Common myeloid progenitor, CD34-positive (primary cell): ENCODE measurements at places on chromosomes 6 and 20.

DNA sequence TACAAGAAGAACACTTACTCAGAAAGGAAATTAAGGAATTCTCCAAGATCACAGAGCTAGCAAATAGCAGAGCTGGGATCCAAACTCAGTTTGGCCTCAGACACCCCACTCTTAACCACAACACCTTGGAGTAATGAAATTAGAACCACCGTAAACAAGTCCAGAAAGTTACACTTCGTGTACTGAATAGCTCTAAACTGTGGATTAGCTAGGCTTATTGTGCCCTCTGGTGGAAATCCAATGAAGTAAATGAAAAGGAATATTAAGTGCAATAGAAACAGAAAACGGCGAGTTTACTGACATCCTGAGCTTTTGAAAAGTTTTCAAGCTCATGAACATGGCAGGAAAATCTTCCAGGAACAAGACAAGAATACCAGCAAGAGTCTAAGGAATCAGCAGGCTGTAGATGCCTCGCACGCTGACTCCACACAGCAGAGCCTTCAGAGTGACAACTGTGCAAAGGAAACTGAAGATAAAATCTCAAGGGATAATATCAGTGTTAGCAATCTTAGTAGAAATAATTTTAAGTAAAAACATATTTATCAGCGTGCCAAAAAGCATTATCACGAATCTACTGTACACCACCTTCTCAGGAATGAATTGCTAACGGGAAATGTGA is 34.6 kb downstream of the FBXO5 start:
- H3K4me1 ChIP-seq = peaks cover 2% of the 10 kb centered on the region
- peak; percentile 60 for DNase-seq
- no peaks in the 10 kb centered on the region for H3K27me3 ChIP-seq
- H3K36me3 ChIP-seq = no peaks in the 10 kb centered on the region
- H3K4me3 ChIP-seq = peak overlapping the region; percentile 16

GRCh38 chr6:7587631-7588100 is 2.3 kb upstream of the SNRNP48 start:
- DNase-seq = no peak
- H3K27ac ChIP-seq = no peak overlapping the region
- no peak overlapping the region for H3K4me3 ChIP-seq
- H3K4me1 ChIP-seq = peaks cover 18% of the 10 kb centered on the region
- H3K27me3 ChIP-seq = no peaks in the 10 kb centered on the region

- peak; percentile 78 for DNase-seq
- peaks cover 31% of the 10 kb centered on the region for H3K4me1 ChIP-seq
- H3K36me3 ChIP-seq = peaks cover 4% of the 10 kb centered on the region
- peak overlapping the region; percentile 1 for H3K4me3 ChIP-seq
- H3K27me3 ChIP-seq = no peaks in the 10 kb centered on the region
Measured at GRCh38 chr6:15551798-15552197, 111.0 kb downstream of the DTNBP1 start.

DNA sequence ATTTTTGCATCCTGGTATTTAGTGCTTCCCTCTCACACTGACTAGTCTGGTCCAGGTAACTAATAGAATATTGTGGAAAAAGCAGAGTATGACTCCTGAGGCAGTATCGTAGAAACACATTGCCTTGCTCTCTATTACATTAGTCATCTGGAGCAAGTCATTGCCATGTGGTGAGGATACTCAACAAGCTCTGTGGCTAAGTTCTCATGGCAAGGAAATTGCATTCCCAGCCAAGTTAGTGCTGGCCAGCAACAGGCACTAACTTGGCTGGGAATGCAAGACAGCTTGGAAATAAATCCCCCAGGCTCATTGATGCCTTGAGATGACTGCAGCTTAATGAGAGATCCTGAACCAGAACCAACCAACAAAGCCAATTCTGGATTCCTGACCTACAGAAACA is 39.7 kb upstream of the HTR1B start:
- H3K27me3 ChIP-seq = no peaks in the 10 kb centered on the region
- no peaks in the 10 kb centered on the region for H3K4me1 ChIP-seq
- no peaks in the 10 kb centered on the region for H3K36me3 ChIP-seq
- no peak for DNase-seq
- no peak overlapping the region for H3K4me3 ChIP-seq

- no peak overlapping the region for H3K27ac ChIP-seq
- H3K4me1 ChIP-seq = no peaks in the 10 kb centered on the region
- H3K36me3 ChIP-seq = no peaks in the 10 kb centered on the region
- H3K27me3 ChIP-seq = no peaks in the 10 kb centered on the region
- DNase-seq = no peak
Measured at GRCh38 chr6:11083491-11083890, 10.1 kb upstream of the SMIM13 start.

- DNase-seq = peak; percentile 77
- H3K36me3 ChIP-seq = no peaks in the 10 kb centered on the region
- H3K27me3 ChIP-seq = no peaks in the 10 kb centered on the region
- no peak overlapping the region for H3K4me3 ChIP-seq
- H3K27ac ChIP-seq = no peak overlapping the region
- peaks cover 22% of the 10 kb centered on the region for H3K4me1 ChIP-seq
Measured at GRCh38 chr6:14472986-14473337, 355.4 kb downstream of the CD83 start.

- H3K4me3 ChIP-seq = no peak overlapping the region
- DNase-seq = no peak
- H3K4me1 ChIP-seq = no peaks in the 10 kb centered on the region
- no peak overlapping the region for H3K27ac ChIP-seq
- peaks cover 3% of the 10 kb centered on the region for H3K36me3 ChIP-seq
Measured at GRCh38 chr6:21176197-21176596, 417.4 kb upstream of the SOX4 start.

DNA sequence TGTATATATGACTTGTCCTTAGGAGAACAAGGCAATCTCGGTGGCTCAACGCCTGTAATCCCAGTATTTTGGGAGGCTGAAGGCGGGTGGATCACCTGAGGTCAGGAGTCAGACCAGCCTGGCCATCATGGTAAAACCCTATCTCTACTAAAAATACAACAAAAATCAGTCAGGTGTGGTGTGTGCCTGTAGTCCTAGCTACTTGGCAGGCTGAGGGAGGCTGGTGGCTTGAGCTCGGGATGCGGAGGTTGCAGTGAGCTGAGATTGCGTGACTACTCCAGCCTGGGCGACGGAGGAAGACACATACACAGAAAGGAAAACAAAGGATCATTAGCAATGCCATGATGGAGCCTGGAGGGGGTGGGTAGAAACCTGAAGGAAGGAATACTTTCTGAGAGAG is 166.6 kb upstream of the RREB1 start:
- no peak overlapping the region for H3K27ac ChIP-seq
- DNase-seq = no peak
- H3K4me3 ChIP-seq = no peak overlapping the region
- no peaks in the 10 kb centered on the region for H3K36me3 ChIP-seq
- no peaks in the 10 kb centered on the region for H3K27me3 ChIP-seq

GRCh38 chr6:49841424-49841823 is 24.9 kb downstream of the CRISP1 start:
- H3K4me3 ChIP-seq = no peak overlapping the region
- H3K27ac ChIP-seq = no peak overlapping the region
- H3K36me3 ChIP-seq = no peaks in the 10 kb centered on the region
- DNase-seq = no peak
- no peaks in the 10 kb centered on the region for H3K27me3 ChIP-seq
- no peaks in the 10 kb centered on the region for H3K4me1 ChIP-seq

GRCh38 chr20:48908656-48909319 is 12.7 kb upstream of the ARFGEF2 start:
- no peak overlapping the region for H3K4me3 ChIP-seq
- H3K4me1 ChIP-seq = peaks cover 3% of the 10 kb centered on the region
- no peak for DNase-seq
- no peaks in the 10 kb centered on the region for H3K36me3 ChIP-seq
- no peak overlapping the region for H3K27ac ChIP-seq
- no peaks in the 10 kb centered on the region for H3K27me3 ChIP-seq

DNA sequence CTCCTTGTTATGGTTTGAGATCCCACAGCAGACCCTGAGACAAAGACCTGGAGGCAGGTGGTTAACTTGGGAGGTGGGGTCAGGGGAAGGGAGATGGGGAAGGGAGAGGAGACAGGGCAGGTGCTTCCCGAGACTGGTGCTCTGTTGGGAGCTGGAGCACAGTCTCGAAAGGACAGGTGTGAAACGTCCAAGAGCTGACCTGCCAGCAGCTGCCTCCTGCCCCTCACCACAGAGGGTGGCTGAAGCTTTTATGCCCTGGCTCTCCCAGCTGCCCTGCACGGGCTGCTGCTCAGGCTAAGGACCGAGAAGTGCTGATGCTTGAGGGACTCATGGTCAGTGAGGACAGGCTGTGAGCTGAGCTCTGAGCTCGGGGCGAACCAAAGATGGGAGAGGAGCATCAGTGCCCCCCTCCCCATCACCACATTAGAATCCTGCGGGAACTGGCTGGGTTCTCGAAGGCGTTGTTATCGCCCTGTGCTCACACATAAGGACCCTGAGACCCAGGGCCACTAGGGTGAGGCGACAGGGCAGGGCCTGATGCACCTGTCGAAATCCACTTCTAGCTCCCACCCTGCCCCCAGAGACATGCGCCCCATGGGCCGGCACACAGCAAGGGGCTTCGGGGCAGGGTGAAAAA is 25.3 kb upstream of the CD93 start:
- no peaks in the 10 kb centered on the region for H3K27me3 ChIP-seq
- H3K27ac ChIP-seq = no peak overlapping the region
- no peak overlapping the region for H3K4me3 ChIP-seq
- no peaks in the 10 kb centered on the region for H3K36me3 ChIP-seq
- H3K4me1 ChIP-seq = peaks cover 31% of the 10 kb centered on the region

- peaks cover 4% of the 10 kb centered on the region for H3K4me1 ChIP-seq
- H3K27me3 ChIP-seq = no peaks in the 10 kb centered on the region
- H3K4me3 ChIP-seq = no peak overlapping the region
Measured at GRCh38 chr6:105692613-105693215, 289.8 kb upstream of the PREP start.

DNA sequence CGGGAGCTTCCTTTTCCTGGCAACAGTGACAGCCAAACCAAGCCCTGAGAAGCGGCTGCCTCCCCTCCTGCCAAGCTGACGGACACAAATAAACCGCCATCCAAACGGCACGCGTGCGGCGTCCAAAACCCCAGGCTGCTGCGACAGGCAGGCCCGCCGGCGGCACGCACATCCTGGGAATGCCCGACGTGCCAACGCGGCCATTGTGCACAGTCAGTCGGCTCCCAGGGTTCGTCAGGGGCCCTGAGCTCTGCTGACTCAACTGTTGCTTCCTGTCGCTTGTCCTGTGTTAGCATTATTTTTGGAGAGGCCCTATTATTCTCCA is 6.8 kb downstream of the JAG1 start:
- no peak overlapping the region for H3K27ac ChIP-seq
- no peaks in the 10 kb centered on the region for H3K27me3 ChIP-seq
- H3K36me3 ChIP-seq = no peaks in the 10 kb centered on the region
- no peak overlapping the region for H3K4me3 ChIP-seq
- DNase-seq = no peak

- no peak overlapping the region for H3K27ac ChIP-seq
- peaks cover 39% of the 10 kb centered on the region for H3K4me1 ChIP-seq
- no peaks in the 10 kb centered on the region for H3K27me3 ChIP-seq
- no peak overlapping the region for H3K4me3 ChIP-seq
- DNase-seq = peak; percentile 88
- no peaks in the 10 kb centered on the region for H3K36me3 ChIP-seq
Measured at GRCh38 chr20:8367689-8368088, 235.6 kb downstream of the PLCB1 start.

DNA sequence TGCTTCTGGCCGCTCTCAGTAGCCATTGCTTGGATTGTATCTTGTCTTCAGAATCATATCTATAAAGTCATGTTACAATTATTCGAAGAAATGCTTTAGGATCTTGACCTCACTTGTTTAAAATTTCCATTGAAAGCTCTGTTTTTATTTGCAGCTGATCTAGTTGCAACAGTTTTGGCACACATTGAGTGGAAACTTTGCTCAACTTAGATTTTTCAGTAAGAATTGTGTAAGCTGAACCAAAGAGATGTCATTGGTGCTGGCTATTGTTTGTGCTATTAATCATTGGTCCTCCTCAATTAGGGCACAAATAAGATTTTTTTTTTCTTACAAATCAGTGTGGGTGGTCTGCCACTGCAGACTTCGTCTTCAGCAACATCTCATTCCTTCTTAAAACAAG is 649.2 kb downstream of the MMUT start:
- H3K4me1 ChIP-seq = no peaks in the 10 kb centered on the region
- no peaks in the 10 kb centered on the region for H3K36me3 ChIP-seq
- no peak for DNase-seq
- no peak overlapping the region for H3K27ac ChIP-seq
- H3K4me3 ChIP-seq = no peak overlapping the region
- H3K27me3 ChIP-seq = no peaks in the 10 kb centered on the region

GRCh38 chr6:41572613-41573012 is 26.4 kb downstream of the FOXP4 start:
- H3K4me1 ChIP-seq = no peaks in the 10 kb centered on the region
- DNase-seq = no peak
- H3K36me3 ChIP-seq = peaks cover 3% of the 10 kb centered on the region

GRCh38 chr6:54515013-54515412 is 206.8 kb downstream of the TINAG start:
- H3K36me3 ChIP-seq = no peaks in the 10 kb centered on the region
- no peaks in the 10 kb centered on the region for H3K27me3 ChIP-seq
- no peak overlapping the region for H3K4me3 ChIP-seq
- no peak overlapping the region for H3K27ac ChIP-seq
- no peak for DNase-seq
- H3K4me1 ChIP-seq = no peaks in the 10 kb centered on the region

GRCh38 chr6:34673064-34673463 is 23.5 kb downstream of the ILRUN start:
- peaks cover 3% of the 10 kb centered on the region for H3K36me3 ChIP-seq
- peak; percentile 49 for DNase-seq
- H3K4me3 ChIP-seq = peak overlapping the region; percentile 56

DNA sequence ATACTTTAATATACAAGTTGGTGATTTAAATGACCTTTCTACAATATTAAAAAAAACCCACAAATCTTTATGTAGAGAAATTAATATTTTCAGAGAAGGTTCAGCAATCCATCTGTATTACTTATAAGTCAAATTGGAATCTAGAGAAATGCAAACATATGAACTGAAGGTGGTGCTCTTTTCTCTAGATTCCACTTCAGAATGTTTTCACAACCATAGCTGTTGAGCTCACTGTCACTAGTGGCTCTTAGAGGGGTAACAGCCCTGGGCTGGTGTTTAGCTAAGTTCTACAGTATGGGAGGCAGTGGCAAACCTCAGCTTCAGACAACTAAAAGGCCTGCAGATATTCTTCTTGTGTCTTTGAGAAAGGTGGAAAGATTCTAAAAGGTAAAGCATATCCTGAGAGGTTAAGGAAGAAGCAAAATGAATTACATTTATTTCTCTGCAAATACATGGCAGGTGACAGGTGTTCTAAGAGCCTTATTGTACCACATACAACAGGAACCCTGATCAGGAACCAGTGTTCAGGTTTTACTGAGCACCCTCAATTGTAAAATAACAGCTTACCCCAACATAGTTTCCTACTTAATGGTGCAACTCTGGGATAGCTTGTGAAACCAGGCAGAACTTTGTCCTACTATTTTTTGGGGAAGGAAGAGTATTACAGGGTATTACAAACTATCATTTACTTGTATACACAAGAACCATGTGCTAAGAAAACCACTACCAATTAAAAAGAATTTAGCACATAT is 56.6 kb upstream of the SAMHD1 start:
- peaks cover 4% of the 10 kb centered on the region for H3K36me3 ChIP-seq
- peak; percentile 66 for DNase-seq
- no peak overlapping the region for H3K4me3 ChIP-seq
- no peaks in the 10 kb centered on the region for H3K4me1 ChIP-seq
- no peaks in the 10 kb centered on the region for H3K27me3 ChIP-seq

- peaks cover 6% of the 10 kb centered on the region for H3K4me1 ChIP-seq
- H3K36me3 ChIP-seq = no peaks in the 10 kb centered on the region
Measured at GRCh38 chr6:5869261-5869660, 137.5 kb downstream of the NRN1 start.
